ENCODE measurements at places on chromosomes 11 and 22. TPM values are rescaled to one million over a fixed set of nuclear protein-coding genes. Genes with fewer than 3 reads are reported as not detected.
A peak's percentile ranks its signal among the peaks of the same experiment; 100 is the strongest.

Gene CAT
- total RNA-seq = 19.1 TPM

Gene ST14
- not detected for total RNA-seq

- H3K27me3 ChIP-seq = peaks cover 3% of the 10 kb centered on the region
- no peak for DNase-seq
- H3K27ac ChIP-seq = no peak overlapping the region
- no peak overlapping the region for H3K4me3 ChIP-seq
- no peaks in the 10 kb centered on the region for H3K36me3 ChIP-seq
- H3K4me1 ChIP-seq = no peaks in the 10 kb centered on the region
These were observed 113.0 kb downstream of the CTTN start for GRCh38 chr11:70511345-70511744.

Gene PDE2A
- 0.64 TPM for total RNA-seq

- no peaks in the 10 kb centered on the region for H3K27me3 ChIP-seq
- no peak overlapping the region for H3K27ac ChIP-seq
These were observed 30.4 kb downstream of the RTN4R start for GRCh38 chr22:20237480-20238440.

Gene NEAT1
- total RNA-seq = 517 TPM

DNA sequence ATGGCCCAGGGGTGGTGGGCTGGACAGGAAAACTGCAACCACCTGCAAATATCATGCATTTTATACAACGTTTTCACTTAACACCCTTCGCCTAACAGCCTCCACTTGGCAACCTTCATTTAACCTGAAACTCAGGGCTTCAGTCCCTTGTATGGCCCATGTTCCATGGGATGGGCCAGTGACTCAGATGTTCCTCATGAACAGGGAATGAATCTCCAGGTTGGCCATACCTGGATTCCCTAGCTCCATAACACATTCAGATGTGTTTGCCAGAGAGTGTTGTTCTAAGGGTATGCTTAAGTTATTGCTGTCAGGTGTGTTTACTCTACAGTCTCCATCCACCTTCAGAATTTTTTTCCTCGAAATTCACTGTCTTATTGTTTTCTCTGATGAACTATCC, 316.9 kb downstream of the JRKL start:
- no peak overlapping the region for H3K27ac ChIP-seq
- no peaks in the 10 kb centered on the region for H3K4me1 ChIP-seq
- no peak for DNase-seq
- H3K4me3 ChIP-seq = no peak overlapping the region
- peaks cover 2% of the 10 kb centered on the region for H3K27me3 ChIP-seq

DNA sequence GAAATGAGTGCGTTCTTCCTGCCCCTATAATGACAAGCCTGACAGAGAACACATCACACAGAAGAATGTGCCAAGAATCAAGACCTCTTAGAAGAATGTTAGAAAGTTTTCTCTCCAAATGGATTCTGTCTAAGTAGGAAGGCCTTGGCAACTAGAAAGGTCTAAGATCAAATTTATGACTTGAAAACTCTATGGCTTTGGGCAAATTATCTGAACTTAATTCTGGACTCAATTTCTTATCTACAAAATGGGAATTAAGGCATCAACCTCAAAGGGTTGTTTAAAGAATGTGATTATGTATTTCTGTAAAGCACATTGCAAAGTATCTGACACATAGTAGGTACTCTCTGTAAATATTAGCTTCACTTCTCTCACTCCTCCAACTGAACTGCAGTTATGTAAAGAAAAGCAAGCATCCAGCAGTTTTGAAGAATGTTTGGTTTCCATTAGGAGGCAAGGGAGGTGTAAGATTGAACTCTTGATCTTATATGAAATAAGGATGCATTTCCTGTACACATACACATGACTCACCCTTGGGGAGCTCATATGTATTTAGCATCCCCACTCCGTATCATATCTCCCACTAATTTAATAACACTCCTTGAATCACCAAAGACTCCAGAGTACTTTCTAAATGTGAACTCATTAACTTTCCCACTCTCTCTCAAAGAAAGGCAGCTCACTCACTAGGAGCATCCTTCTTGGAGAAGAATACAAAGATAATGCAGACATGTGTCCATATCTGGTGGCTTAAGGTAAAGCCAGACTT, 77.6 kb downstream of the ETS1 start:
- H3K4me3 ChIP-seq = peak overlapping the region; percentile 96
- no peak for DNase-seq
- H3K27ac ChIP-seq = peak overlapping the region; percentile 98
- peaks cover 86% of the 10 kb centered on the region for H3K36me3 ChIP-seq
- peaks cover 1% of the 10 kb centered on the region for H3K27me3 ChIP-seq

- peaks cover 36% of the 10 kb centered on the region for H3K4me1 ChIP-seq
- peak overlapping the region; percentile 98 for H3K4me3 ChIP-seq
- H3K27ac ChIP-seq = peak overlapping the region; percentile 93
- peaks cover 1% of the 10 kb centered on the region for H3K27me3 ChIP-seq
These were observed 1.7 kb upstream of the TXNRD2 start for GRCh38 chr22:19943082-19944026.

DNA sequence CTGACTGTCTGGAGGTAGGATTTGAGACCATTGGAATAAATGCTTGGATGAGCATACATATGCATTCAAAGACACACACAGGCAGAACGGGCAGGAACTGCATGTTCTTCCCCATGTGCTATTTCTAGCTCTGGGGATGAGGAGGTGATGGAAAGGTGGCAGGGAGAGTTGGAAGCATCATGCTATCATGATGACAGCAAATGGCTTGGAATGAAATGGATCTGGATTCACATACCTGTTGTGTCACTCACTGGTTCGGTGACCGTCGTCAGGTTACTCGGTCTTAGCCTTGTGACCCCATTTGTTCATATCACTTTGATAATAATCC, 627.9 kb upstream of the KIRREL3 start:
- H3K4me3 ChIP-seq = no peak overlapping the region
- no peak overlapping the region for H3K27ac ChIP-seq
- H3K4me1 ChIP-seq = no peaks in the 10 kb centered on the region
- no peaks in the 10 kb centered on the region for H3K36me3 ChIP-seq
- peaks cover 5% of the 10 kb centered on the region for H3K27me3 ChIP-seq

GRCh38 chr11:15577519-15577918, 462.8 kb downstream of the INSC start:
- no peak overlapping the region for H3K4me3 ChIP-seq
- H3K4me1 ChIP-seq = no peaks in the 10 kb centered on the region
- H3K27me3 ChIP-seq = no peaks in the 10 kb centered on the region
- H3K27ac ChIP-seq = no peak overlapping the region

- H3K4me3 ChIP-seq = no peak overlapping the region
- peaks cover 44% of the 10 kb centered on the region for H3K36me3 ChIP-seq
- no peak for DNase-seq
- H3K27me3 ChIP-seq = no peaks in the 10 kb centered on the region
- no peak overlapping the region for H3K27ac ChIP-seq
- H3K4me1 ChIP-seq = peaks cover 27% of the 10 kb centered on the region
These were observed 74.2 kb downstream of the SWAP70 start for GRCh38 chr11:9738116-9738515.

DNA sequence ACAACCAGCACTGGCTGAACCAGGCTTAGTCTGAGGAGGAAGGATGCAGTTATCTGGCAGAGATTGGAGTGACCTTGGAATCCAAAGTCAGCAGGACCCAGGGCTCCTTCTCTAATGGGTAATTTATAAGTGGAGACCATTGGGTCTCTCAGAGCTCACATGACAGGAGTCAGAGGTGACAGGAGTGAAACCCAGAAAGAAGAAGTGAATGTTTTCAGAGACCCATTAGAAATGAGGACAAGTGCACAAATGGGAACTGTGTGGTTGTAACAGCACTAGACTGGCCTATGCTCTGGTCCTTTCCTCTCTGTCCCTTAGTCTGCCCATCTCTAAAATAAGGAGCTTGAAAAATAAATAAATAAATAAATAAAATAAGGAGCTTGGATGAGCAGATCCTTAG, 107.4 kb downstream of the SERGEF start:
- H3K4me3 ChIP-seq = no peak overlapping the region
- no peaks in the 10 kb centered on the region for H3K27me3 ChIP-seq
- H3K27ac ChIP-seq = no peak overlapping the region
- H3K4me1 ChIP-seq = no peaks in the 10 kb centered on the region
- no peak for DNase-seq

- no peaks in the 10 kb centered on the region for H3K27me3 ChIP-seq
- no peak overlapping the region for H3K4me3 ChIP-seq
- DNase-seq = no peak
- H3K4me1 ChIP-seq = peaks cover 45% of the 10 kb centered on the region
- peak overlapping the region; percentile 51 for H3K27ac ChIP-seq
These were observed 66.4 kb downstream of the SGSM3 start for GRCh38 chr22:40436505-40437431.

Gene C1QTNF4
- not detected for total RNA-seq

Gene CHRNA10
- total RNA-seq = 2.6 TPM

Gene MS4A12
- total RNA-seq = not detected

DNA sequence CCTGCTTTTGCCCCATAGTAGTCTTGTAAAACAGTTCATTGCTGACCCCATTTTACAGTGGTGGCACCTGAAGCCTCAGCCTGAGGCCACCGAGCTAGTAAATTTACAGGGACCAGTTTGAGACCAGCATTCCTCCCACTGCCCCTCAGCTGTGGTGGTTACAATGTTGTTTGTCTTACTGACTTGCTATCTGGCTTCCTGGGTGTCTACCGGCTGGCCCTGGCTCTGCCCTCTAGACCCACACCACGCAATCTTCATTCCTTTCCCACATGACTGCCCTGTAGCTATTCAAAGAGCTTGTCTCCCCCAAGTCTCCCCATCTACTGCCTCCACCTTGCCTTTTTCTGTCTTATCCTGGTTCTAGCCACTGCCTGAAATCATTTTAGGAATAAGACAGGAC, 20.8 kb downstream of the PIK3IP1 start:
- H3K27ac ChIP-seq = peak overlapping the region; percentile 34
- no peak for DNase-seq
- H3K27me3 ChIP-seq = no peaks in the 10 kb centered on the region
- H3K4me1 ChIP-seq = peaks cover 10% of the 10 kb centered on the region
- no peak overlapping the region for H3K4me3 ChIP-seq
- peaks cover 37% of the 10 kb centered on the region for H3K36me3 ChIP-seq

DNA sequence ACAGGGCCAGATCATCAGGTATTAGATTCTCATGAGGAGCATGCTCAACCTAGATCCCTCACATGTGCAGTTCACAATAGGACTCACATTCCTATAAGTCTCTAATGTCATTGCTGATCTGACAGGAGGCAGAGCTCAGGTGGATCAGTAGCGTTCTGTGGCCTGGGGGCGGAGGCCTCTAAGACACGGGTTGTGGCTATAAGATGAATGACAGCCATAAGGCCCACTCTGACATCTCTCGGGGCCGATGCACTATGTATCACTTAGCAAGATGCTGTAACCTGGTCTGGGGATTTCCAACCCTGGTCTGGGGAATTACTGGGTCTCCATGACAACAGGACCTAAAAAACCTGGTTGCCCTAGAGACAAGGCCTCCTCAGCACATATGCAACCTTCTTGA, 932.7 kb downstream of the TBC1D22A start:
- H3K4me3 ChIP-seq = no peak overlapping the region
- peak; percentile 19 for DNase-seq
- H3K4me1 ChIP-seq = no peaks in the 10 kb centered on the region
- H3K36me3 ChIP-seq = no peaks in the 10 kb centered on the region
- H3K27me3 ChIP-seq = peaks cover 5% of the 10 kb centered on the region
- H3K27ac ChIP-seq = no peak overlapping the region

DNA sequence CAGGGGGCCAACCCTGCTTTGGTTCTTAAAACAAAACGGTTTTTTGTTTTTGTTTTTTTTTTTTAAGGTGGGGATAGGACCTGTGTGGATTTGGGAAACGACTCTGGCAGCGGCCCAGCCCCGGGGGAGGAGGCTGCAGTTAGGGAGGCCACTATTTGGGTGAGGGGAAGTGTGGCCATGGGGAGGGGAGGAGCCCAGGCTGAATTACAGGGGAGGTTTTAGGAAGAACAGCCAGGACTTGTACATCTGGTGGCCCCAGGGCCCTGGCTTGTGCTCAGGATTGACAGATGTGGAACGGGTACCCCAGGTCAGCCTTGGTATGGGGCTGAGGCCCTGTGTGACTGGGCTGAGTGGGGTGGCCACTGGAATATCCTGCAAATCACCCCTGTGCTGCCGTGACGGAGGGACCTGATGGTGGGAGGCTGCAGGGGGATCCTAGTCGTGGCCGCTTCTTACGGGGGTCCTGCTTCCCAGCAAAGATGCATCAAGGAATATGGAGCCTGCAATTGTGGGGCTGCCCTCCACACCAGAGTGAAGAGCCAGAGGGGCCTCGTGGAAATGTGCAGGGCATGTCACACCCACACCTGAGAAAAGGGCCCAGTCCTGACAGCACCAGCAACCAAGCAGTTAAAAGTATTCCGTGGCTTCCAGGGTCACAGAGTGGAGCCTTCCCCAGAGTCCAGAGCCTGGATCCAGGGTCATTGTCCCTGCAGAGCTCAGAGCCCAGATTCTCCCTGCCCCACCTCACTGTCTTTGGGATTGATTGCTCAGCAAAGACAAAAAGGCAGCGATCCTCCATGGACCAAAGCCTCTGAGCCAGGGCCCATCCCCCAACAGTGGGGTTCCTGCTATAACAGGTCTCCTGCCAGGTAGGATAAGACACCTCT, 55.2 kb upstream of the WNT7B start:
- H3K4me3 ChIP-seq = no peak overlapping the region
- DNase-seq = no peak
- peaks cover 19% of the 10 kb centered on the region for H3K27me3 ChIP-seq
- no peak overlapping the region for H3K27ac ChIP-seq
- no peaks in the 10 kb centered on the region for H3K36me3 ChIP-seq

GRCh38 chr11:70445605-70446004, 47.3 kb downstream of the CTTN start:
- no peak overlapping the region for H3K27ac ChIP-seq
- peaks cover 2% of the 10 kb centered on the region for H3K36me3 ChIP-seq
- H3K4me3 ChIP-seq = no peak overlapping the region
- H3K4me1 ChIP-seq = no peaks in the 10 kb centered on the region
- H3K27me3 ChIP-seq = peaks cover 5% of the 10 kb centered on the region

GRCh38 chr11:8080674-8081590, at the start of gene TUB:
TSS of gene TUB (plus strand) at chr11:8081211. CDS start at chr11:8081511, 300 bp downstream.
- H3K4me3 ChIP-seq = peak within 1 kb of the TSS; percentile 46
- peaks cover 32% of the 10 kb centered on the region for H3K27me3 ChIP-seq
- no peak for DNase-seq
- H3K4me1 ChIP-seq = no peaks in the 10 kb centered on the region
- no peaks in the 10 kb centered on the region for H3K36me3 ChIP-seq

- no peaks in the 10 kb centered on the region for H3K27me3 ChIP-seq
- peaks cover 9% of the 10 kb centered on the region for H3K36me3 ChIP-seq
- no peak overlapping the region for H3K4me3 ChIP-seq
- H3K27ac ChIP-seq = peak overlapping the region; percentile 5
These were observed 1.7 kb upstream of the TMPRSS6 start for GRCh38 chr22:37111156-37111717.

DNA sequence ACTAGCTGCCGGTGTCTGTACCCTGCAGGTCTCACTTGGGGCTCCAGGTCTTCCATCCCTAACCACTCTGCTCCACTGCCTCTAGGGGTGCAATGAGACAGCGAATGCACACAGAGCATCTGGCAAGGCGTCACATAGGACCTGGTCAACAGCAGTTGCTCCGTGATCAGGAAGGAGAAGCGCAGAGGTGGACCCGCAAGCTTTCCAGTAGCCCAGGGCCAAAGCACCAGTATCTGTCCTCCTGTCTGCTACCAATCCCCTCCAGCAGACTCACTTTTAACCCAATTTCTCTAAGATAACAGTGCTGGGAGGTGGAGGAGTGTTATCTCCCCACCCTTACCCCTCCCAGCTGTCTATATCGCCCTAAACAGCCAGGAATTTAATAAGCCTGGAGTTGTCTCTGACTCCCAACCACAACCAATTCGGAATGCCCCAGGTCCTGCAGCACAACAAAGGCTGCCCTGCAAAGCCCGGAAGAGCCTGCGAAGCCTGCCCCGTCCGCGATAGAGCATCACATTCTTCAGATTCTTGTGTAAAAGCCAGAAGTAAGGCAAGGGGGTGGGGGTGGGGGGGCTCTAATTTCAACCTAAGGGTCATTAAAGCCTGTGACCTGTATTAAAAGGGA, 19.3 kb downstream of the MYH9 start:
- H3K27ac ChIP-seq = peak overlapping the region; percentile 71
- H3K27me3 ChIP-seq = no peaks in the 10 kb centered on the region
- peak overlapping the region; percentile 78 for H3K4me3 ChIP-seq
- DNase-seq = no peak
- peaks cover 94% of the 10 kb centered on the region for H3K4me1 ChIP-seq

All from activated T-helper 1 cell treated with anti-CD3 and anti-CD28 coated beads, Interleukin-12 subunit alpha, Interleukin-12 subunit beta, Interleukin-2, Interleukin-4 antibody, amounts not matched to agents 30 ng/mL and 10 ng/mL and 1 ng/mL, durations not matched to agents 14 hours and 24 hours and 36 hours (primary cell).